ENCODE measurements at places on chromosomes 6 and 20.
A peak's percentile ranks its signal among the peaks of the same experiment; 100 is the strongest.

- no peak for DNase-seq
These were observed 26.4 kb downstream of the HLA-F start for GRCh38 chr6:29749668-29750067.

GRCh38 chr6:30721198-30722024, 1.3 kb downstream of the TUBB start:
- DNase-seq = peak; percentile 89

- DNase-seq = no peak
These were observed 22.2 kb upstream of the TXLNB start for GRCh38 chr6:139313784-139314545.

- DNase-seq = no peak
These were observed 50.1 kb downstream of the NFATC2 start for GRCh38 chr20:51492167-51493092.

GRCh38 chr6:111763381-111763780, 109.9 kb downstream of the FYN start:
- no peak for DNase-seq

DNA sequence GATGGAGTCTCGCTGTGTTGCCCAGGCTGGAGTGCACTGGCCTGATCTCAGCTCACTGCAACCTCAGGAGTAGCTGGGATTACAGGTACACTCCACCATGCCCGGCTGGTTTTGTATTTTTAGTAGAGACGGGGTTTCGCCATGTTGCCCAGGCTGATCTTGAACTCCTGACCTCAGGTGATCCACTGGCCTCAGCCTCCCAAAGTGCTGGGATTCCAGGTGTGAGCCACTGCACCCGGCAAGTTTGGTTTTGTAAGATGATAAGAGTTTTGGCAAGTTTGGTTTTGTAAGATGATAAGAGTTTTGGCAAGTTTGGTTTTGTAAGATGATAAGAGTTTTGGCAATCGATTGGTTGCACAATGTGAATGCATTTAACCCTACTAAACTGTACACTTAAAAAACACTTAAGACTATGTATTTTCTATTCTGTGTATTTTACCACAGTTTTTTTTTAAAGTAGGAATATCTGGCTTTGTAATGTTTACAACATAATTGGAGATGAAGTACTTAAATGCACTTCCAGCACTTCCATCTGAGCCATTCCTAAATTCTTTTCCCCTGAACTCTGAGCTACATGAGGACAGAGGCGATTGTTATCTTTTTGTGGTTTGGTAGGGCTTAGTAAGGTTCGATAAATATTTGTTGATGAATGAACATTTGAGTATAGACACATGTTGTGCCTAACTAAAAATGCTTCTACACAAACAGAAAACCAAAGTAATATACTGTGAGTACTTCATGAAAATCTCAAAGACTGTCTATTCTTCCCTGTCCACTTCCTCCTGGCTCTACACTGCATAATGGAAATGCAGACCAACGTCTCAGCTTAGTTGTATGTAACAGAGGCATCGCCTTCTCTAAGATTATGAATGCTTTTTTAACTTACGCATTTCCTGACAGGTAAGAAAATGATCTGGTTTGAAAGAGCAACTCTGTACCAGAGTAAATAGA, 18.8 kb downstream of the SAMHD1 start:
- no peak for DNase-seq

DNA sequence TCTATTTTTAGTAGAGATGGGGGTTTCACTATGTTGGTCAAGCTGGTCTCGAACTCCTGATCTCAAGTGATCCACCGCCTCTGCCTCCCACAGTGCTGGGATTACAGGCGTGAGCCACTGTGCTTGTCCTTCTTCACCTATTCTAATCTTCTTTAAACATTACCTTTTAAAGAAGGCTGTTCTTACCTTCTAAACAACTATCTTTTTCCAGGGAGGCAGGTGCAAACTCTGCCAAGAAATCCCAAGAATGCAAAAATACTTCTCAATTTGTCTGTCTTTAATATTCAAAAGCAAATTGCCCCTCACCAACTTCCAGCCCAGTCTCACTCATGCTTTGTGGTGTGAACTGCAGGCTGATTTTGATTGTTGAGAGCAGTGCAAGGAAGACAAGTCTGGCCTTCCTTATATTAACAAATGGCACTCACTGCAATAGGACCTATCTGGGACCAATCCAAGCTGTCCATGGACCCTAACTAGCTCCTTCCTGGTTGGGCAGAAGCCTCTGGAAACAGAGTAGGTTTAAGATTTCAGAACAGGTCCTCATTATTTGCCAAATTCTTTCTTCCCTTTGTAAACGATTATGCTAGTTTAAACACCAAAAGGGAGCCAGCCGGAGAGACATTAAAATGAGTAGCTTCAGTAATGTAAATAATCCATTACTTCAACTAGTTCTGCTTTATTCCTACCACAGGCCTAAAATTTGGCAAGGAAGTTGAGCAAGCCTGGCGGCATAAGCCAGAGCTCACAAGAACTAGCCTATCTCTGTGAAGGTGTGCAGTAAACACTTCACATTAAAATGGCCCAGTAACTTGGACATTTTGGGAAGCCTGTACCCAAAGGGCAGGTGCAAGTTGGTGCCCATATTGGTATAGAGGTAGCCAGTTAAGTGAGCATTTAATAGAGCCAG, 1.6 kb downstream of the SCAND1 start:
- peak; percentile 42 for DNase-seq

DNA sequence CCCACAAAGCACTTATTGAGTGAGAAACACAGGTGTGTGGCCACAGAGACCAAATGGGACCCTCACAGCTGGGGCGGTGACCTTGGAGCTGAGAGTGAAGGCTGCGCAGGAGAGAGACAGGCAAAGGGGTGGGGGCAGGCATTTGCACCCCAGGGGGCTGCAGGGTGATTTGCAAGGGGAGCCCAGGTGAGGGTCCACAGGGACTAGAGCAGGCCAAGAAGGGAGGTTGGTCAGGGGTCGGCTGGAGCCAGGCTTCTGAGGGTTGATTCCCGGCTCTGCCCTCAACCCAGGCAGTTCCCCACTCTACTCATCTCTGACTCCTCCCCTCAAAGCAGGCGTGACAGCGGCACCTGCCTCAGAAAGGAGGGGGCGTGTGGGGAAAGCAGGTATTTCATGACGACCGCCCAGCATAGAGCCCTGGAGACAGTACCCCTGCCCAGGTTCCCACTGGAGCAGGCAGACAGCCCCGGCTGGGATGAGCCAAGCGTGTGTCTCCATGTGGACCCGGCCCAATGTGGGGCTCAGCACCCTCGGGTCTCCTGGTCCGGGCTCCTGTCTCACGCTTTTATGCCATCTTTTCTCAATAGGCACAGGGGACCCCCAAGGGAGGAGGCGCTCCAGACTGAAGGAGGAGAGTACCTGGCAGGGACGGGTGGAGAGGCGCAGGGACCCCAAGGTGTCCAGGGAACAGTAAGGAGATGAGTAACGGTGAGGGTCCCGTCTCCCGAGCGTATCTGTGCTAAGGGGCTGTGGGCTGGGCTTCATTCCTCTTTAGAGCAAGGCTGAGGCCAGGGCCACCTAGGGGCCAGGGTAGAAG, 3.1 kb upstream of the MRGBP start:
- DNase-seq = no peak

GRCh38 chr20:56229812-56230211, 18.7 kb upstream of the MC3R start:
- no peak for DNase-seq

GRCh38 chr6:140001821-140002341, 627.4 kb upstream of the CITED2 start:
- DNase-seq = no peak

- no peak for DNase-seq
These were observed 29.9 kb downstream of the ID4 start for GRCh38 chr6:19866985-19867627.

GRCh38 chr20:675453-676314, at the start of gene SCRT2:
SCRT2 (minus strand) TSS chr20:675802; CDS start chr20:675601, 201 bp downstream.
- no peak for DNase-seq

DNA sequence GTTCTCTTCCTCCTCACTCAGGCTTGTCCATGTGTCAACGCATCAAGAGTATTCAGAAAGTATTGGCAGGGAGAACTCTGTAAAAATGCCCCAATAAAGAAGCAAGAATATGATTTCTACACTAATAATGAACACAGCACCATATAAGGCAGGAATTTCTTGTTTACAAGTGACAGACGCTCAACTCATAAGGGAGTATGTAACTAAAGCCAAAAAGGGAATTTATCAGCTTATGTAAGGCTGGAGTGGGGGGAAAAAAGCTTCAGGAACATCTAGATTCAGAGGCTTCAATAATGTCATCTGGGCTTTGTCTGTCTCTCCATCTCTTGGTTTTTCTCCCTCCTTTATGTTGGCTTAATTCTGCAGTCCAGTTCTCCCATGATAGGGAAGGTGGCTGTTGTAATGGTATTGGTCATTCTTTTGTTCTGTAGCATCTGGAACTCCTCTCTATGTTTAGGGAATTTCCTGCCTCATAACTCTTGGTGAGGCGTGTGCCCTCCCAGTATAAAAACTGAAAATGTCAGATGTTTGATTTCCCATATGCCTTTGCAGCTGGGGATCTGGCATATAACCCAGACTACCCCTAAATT, 125.1 kb upstream of the COL21A1 start:
- no peak for DNase-seq

- no peak for DNase-seq
These were observed 55.6 kb downstream of the FRK start for GRCh38 chr6:116004841-116005815.

GRCh38 chr20:53547664-53548239, 45.9 kb downstream of the ZNF217 start:
- peak; percentile 53 for DNase-seq

DNA sequence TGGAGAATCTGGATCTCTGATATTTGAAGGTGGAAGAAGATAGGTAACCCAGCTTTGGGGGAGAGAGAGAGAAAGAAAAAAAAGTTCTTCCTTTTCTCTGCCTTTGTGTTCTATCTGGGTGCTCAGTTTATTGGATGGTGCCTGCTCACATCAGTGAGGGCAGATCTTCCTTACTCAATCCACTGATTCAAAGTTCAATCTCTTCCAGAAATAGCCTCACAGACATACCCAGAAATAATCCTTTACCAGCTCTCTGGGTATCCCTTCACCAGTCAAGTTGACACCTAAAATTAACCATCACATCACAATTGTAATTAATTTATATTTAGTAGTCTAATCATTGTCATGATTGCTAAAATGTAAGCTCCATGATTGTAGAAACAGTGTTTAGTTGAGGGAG, 189.1 kb downstream of the EPM2A start:
- DNase-seq = no peak

- no peak for DNase-seq
These were observed 298.1 kb upstream of the CDYL start for GRCh38 chr6:4478098-4478497.

DNA sequence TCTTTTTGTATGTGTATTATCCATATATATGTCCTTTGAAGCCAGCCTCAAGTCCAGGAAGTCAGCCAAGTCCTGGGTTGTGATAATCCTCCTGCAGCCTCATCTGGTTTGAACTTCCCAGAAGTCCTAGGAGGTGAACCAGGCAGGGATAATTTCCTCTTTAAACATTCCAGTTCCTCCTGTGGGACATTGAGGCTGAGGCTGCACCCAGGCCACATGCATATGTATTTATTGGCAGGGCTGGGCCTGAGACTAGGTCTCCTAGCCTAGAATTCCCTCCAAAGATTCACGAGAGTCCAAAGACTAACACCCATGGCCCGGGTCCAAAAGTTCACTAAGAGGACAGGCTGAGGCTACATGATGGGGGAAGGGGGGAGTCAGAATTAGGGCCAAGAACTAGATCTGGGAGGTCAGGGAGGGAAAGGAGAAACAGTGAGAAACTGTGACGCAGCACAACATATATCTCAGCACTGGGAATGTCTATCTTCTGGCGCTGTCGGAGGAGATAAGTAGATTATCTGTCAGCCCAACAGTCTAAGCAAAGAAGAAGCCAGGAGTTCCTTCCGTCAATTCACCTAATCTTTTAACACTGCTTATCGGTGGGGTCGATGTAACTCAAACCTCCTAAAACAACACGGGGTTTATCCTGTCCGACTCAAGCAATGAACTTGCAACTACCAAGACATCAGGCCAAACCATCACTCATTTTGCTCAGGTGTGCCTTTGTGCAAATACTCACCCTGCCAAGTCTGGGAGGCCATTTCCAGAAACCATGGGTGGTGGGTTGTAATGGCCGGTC, 43.3 kb downstream of the SNX5 start:
- DNase-seq = no peak

- no peak for DNase-seq
These were observed 668.6 kb downstream of the UTRN start for GRCh38 chr6:144953552-144954240.

DNA sequence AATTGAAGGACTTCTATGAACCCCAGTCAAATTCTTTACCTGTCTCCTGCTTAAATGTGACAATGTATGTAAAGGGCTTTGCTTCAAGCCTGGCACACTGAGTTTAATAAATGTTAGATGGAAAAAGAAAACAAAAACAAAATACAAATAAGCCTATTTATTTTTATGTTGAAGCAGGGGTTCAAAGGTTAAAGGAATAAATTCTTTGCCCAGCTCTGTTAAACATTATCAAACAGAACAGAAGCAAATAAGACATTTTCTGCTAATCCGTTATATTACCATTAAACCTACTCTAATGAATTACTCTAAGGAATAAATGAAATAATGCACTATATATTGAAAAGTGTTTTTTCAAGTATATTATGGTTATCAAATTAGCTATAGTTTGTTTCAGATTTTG, 182.5 kb upstream of the CEP162 start:
- no peak for DNase-seq
